NCI-H2171 treated with DMSO at 0.1 percent for 48 hours (cell line): ENCODE measurements at places on chromosomes 16 and 17.

GRCh38 chr16:13940397-13940933 lies 20.5 kb downstream of the ERCC4 start:
- no peak for DNase-seq

- DNase-seq, result no peak
Observed at GRCh38 chr17:58323366-58324055, 5.1 kb downstream of the TSPOAP1 start.

DNA sequence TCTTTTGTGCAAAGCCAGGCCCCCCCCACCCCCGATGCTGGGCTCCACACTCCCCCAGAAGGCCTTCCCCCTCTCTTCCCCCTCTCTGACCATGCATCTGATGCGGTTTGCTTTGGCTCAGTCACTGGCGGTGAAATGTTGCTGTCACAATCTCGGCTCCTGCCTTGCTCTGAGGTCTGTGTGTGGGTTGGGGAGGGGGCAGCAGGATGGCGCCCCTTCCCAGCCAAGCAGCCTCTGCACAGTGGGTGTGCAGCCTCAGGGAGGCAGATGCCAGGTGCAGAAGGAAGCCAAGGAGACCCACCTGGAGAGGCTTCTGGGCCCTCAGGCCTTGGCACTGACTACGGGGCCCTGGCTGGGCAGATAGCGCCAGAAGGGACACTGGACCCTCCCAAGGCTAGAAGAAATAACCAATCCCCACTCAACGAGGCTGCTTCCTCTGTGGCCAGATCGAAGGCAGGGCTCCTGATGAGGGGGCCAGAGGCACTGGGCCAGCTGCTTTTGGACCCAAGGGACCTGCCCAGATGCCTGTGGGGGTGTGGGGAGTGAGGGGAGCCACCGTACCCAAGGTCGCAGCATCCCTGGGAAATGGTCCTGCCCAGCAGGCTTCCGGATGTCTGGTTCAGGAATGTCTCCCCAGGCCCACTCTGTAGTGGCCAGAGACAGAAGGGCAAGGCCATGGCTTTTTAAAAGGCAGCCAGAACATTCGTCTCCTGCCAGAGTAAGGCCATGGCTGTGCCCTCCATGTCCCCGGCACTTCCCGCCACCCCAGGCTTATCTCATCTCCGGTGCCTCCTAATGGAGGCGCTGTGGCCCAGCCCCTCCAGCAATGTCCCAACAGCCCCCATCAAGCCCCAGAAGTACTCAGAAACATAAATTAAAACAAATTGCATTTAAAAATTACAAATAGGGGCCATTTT lies 43.4 kb upstream of the SLC38A10 start:
- no peak for DNase-seq

DNA sequence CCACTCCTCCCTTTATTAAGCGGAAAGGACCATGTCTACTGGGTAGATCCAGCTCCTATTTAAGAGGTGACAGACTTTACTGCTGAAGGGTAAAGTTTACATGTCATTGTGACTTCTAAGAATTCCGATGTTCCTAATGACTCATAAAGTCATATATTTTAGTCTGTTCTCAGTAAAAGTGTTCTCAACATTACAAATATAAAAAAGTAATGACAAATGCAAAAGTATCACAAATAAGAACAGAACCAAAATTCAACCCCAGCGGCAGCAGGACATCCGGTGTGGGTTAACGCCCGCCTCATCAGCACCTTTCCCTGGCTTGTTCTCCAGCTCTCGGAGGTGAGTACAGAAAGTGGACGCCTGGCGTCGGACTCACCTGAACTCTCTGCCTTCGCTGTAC lies 6.8 kb downstream of the AXIN1 start:
- DNase-seq, result no peak

DNA sequence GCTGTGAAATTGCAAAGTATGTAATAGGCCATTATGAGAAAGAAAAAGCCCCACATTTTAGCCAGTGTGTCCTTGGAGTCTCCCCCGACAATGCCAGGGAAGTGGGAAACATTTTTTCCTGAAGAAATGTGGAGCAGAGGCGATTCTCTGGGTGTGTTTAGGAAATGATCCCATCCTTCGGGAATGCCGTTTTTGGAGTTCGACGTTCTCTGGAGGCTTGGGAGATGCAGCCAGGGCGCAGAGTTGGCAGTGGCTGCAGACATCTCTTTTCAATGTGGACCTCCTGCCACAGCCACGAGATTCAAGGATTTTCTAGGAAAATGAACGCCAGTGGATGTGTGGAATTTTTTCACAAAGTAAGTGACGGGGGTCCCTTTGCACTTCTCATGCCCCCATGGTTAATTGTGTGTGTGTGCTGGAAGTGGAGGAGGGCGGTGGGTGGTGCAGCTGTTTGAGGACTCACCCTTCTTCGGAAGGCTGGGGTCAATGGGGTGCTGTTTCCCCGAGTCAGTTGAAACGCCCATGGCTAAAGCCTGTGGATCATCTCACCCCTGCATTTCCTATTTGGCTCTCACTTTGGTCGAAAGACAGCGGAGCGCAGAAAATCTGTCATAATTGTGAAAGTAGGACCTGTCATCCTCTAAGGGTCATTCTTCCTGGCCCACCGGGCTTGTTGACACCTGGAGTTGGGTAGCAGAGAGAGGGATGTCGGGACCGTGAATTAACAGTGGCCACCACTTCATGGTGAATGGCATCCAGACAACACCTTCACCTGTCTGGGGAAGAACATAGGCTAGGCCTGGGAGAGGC lies 73.2 kb downstream of the CMIP start:
- no peak for DNase-seq
